Stimulated activated CD4-positive, alpha-beta T cell treated with anti-CD3 and anti-CD28 coated beads, Interleukin-4, amount 100 ng/mL, for 1 hour (primary cell): ENCODE measurements at places on chromosomes 6 and 20.

DNA sequence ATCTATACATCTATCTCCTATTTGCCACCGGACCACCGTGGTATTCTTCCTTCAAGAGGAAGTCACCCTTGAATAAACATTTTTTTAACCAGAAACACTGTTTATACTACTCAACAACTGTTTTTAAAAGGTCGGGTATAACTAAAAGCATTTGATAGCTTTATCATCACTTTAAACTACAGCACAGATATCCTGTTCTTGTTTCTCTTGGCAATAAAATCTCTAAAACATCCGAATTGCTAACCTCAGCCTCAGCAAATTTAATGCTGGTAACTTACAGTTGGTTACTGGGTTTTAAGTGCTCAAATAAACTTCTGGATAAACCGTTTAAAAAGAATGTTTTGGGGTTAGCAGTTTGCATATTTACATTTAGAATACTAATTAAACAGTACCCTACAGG, 20.4 kb downstream of the ZUP1 start:
- no peak for DNase-seq

DNA sequence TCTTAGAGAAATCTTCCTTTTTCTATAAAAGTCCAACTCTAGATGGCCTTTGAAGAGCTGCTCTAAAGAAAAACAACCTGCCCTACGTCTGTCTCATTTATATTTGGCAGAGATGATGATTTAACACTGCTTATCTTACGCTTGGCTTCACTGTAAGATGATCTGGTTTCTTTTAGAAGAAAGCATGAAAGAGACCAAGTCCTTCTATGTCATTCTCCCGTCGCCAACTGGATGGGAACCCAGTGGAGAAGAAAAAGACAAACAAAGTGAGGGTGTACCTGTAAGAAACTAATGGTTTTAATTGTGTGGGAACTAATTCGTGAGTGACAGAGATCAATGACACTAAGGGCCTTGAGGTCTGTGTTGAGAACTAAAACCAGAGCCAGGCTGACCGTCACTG, 92.8 kb downstream of the MBOAT1 start:
- no peak for DNase-seq

- DNase-seq, result no peak
These were observed 22.2 kb upstream of the ADGRG6 start for GRCh38 chr6:142279350-142280180.

GRCh38 chr20:21014528-21014927, 91.6 kb downstream of the LINC00237 start:
- DNase-seq, result no peak

DNA sequence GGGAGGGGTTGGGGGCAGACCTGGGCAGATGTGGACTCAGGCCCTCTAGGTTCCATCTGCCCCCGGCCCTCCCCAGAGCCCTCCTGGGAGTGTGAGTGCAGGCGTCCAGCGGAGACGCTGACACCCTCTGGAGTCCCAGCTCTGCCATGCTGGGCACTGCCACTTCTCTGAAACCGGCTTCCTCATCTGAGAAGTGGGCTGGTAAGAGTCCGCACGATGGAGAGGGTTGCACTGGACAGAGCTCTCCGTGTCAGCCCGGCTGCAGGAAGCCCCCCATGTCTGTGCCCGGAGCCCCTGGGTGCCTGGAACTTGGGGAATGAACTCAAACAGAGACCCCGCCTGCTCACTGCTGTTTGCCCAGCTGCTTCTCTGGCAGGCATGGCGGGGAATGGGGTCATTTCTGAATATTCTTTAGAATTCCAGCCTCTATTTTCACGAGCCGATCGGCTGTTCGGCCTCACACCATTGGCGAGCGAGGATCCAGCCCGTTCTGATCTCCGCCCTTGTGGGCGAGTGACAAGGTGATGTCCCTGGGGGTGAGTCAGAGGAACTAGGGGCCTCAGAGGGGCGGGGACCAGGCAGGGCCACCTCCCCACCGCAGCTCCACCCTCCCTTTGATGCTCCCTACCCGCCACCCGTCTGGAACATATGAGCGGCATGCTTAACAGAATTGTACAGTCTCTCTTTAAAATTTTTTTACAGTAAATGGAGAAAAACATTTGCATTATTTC, 47.8 kb upstream of the GATA5 start:
- peak; percentile 69 for DNase-seq

DNA sequence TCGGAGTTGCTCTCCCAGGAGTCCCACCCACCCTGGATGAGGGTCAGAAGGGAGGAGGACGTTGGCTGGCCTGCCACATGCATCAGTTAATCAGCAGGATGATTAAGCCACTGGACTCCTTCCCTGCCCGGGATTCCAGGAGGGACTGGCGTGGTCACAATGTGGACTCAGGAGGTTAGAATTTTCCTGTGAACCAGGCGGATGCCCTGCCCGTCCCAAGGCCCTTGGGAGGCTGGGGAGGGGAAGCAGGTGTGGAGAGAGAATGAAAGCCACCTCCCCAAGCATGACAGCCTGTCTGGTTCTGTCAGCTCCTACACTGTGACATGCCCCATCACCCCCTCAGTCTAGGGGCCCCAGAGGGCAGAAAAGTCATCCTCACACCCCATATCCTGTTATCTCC, 11.6 kb upstream of the ITPR3 start:
- no peak for DNase-seq

DNA sequence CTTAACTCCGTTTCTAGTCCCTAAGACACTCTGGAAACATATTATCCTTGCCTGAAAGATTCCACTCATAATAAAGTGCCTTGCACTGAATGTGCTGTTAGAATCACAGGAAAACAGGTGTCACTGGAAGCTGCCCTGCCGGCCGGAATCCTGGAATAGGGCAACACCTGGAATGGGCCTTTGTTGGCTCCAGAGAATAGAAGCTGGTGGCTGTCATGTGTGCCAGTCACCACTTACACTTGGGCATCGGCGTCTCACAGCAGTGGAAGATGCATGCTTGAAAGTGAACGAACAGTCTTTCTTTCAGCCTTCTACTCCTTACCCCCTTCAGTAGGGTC, 90.8 kb upstream of the AFDN start:
- no peak for DNase-seq

DNA sequence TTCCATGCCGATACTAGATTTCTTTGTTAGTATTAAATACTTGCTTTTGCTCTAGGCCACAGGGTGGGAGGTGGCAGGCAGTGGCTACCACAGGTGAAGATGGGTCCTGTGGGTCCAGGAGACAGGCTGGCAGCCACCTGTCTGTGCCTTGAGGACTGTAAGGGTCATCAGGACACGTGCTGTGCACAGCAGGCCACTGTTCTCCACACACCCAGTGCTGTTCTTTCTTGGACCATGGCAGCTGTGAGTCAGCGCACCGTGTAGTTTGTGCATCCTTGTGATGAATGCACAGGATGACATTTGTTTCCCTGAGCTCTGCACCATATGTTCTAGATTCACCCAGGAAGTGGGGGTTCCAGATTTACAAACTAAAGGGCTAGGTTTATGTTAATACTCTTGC, 317.0 kb downstream of the ZFAND3 start:
- no peak for DNase-seq

GRCh38 chr6:1643830-1644445, 34.2 kb downstream of the FOXC1 start:
- DNase-seq, result no peak

DNA sequence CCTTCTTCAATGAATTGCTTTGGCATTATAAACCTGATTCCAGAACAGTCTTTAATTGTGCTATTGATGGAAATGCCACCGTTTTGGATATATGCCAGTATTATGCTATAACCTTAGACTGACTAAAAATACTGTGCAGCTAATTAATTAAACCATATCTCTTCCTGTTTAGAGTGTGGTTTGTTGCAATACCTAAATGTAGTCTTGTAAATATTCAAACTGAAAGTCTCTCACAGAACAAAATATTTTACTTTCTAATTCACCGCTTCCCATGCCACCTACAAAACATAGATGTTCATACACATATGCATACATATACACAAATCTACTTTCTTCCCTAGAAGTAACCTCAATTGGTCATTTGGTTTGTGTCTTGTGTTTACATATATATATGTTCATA, 126.6 kb downstream of the SIM1 start:
- DNase-seq, result no peak

DNA sequence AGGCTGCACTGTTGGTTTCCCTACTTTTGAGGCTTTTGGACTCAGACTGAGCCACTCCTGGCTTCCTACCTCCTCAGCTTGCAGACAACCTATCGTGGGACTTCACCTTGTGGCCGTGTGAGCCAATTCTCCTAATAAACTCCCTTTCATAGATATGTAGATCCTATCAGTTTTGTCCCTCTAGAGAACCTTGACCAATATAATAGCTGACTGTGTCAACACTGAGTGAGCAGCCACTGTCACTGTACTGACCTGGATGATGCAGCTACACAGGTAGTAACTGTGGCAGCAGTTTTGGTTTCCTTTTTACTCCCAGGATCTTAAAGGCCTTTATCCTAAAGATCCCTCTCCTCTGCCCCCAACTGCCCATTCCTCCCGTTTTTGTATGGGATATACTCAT, 70.2 kb downstream of the SLC22A3 start:
- DNase-seq, result no peak

DNA sequence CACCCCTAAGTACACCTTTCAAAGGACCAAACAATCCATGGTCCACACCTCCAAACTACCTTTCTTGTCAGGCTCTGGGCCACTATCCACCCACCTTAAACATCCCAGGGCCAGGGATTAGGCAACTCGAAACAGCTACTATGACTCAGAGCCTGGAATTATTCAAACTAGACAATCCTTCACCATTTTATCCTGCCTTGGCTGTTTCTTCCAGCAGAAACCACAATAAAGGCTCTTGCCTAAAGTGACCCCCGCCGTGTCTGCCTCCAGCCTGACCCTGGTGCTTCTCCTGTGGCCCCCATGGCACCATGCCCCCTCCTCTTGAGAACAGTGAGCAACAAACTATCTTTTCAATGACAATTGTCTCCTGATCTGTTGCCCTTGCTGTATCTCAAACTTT, 195.5 kb downstream of the EPM2A start:
- DNase-seq, result no peak

GRCh38 chr6:87897663-87898062, 150.0 kb upstream of the SPACA1 start:
- no peak for DNase-seq

DNA sequence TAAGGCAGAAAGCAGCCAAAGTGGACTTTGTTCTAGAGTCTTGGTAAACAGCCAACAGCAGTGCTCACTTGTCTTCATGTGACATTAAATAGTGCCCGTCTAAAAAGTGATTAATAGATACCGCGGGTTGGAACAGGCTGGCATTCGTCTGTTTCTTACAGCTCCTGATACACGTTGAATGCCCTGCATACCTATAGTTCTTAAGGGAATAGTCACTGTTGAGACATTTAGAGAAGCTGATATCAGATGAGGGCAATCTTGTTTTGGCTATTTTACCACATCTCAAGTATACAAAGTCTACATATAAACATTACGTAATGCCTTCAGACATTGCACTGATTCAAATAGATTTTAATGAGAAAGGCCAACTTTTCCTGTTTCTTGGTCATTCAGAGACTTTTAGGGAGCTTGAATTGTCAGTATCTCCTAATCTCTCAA, 374.9 kb upstream of the FLRT3 start:
- no peak for DNase-seq

GRCh38 chr6:65229825-65230224, 477.2 kb downstream of the EYS start:
- no peak for DNase-seq

GRCh38 chr6:168030218-168030746, 32.8 kb downstream of the KIF25 start:
- DNase-seq, result no peak

DNA sequence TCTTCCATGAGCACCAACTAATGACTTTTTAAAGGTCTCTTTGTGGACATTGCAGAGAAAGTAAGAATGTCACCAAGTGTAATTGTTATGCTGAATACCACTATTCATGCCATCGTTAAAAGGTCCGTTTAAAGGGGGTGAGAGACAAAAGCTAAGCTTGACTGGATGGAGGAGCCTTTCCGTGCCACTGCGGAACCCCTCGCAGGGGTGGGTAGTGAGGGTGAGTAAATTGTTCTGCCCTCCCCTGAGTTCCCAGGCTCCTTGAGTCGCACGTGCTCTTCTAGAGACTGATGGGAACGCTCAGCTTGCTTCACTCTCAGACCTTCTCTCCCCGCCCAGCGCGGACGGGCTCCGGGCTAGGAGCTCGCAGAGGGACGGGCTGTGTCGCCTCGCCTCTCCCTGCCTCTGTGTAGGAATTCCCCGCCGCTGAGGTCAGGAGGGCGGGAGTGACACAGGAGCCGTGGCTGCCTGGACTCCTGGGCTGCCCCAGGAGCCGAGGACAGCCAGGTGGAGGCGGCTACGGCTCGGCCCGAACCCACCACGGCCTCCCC, 314.8 kb upstream of the QKI start:
- no peak for DNase-seq

GRCh38 chr6:48706310-48706709, 595.3 kb upstream of the PTCHD4 start:
- DNase-seq, result no peak

- peak; percentile 62 for DNase-seq
These were observed 13.5 kb upstream of the RAB5IF start for GRCh38 chr20:36591854-36592641.

DNA sequence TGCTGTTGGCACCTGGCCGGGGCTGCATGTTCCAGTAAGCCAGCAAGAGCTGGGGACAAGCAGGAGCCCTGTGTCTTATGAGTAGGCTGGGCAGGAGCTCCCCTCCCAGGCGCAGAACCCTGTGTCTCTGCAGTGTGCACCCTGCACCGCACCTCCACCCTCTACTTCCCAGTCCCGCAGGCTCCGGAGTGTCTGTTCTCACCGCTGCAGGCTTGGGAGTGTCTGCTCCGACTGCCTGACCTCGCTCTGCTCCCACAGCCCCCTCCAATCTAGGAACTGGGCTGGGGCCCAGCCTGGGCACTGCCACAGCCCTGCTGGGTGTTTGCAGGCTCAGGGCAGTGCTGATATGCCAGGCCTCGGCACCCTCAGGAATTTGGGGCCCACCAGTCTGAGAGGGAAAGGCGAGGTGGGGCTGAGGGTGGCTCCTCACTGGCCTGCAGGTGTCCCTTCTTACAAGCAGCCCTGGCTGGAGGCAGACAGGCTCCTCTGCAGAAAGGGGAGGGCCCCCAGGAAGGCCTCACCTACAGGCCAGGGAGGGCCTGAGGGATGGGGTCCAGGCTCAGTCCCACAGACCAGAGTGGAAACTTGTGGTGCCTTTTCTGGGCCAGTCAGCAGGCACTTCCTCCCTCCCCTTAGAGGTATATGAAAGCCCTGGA, 871.6 kb upstream of the GJE1 start:
- DNase-seq, result no peak

DNA sequence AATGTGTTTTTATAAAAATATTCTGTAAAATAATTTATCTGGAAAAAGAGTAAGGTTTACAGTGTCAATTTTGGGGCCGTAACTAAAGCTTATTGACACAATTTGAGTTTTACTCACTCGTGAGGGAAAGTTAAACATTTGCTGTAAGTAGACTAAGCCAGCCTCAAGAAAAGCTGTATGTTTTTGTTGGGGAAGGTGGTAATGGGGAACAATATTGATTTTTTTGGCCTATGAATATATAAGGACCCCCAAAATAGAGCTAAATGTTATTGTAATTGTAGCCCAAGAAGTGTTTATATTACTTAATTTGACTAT, 1.4 kb downstream of the SENP6 start:
- DNase-seq, result no peak

- no peak for DNase-seq
These were observed 173.0 kb upstream of the TSHZ2 start for GRCh38 chr20:52799130-52799529.
